Tibial nerve (tissue), 4 donors: ENCODE measurements at places on chromosomes 2 and 18.

DNA sequence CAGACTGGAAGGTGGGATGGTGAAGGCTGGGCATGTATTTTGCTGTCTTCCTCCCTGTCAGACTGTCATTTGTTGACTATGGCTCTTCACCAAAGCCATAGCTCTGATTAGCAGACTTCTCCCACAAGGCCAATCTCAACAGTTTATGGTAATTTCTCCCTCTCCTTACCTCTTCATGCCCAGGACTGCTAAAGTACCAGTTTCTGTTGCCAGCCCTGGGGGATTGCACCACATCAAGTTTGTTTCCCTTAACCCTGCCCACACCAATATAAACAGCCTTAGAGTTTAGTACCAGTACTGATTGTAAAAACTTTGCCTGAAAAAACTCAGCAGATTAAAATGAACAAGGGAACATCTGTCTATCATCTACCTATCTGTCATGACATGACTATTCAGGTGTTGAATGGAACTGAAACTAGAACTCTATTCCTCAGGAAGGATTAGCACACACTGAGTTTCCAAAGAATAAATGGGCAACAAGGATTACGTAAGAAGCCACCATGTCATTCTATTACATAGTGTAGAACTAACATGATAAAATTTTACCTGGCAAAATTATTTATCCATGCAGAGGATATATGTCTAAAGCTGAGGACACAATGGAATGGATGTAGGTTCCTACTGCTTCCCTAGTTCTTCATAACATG is 13.7 kb downstream of the FEZ2 start:
- DNase-seq, result no peak

- no peak for DNase-seq
Measured at GRCh38 chr2:20071397-20072383, 20.3 kb upstream of the LAPTM4A start.

- DNase-seq, result no peak
Measured at GRCh38 chr18:80034852-80035406, 695 bp downstream of the RBFA start.

- no peak for DNase-seq
Measured at GRCh38 chr2:223475901-223476300, 126.3 kb downstream of the SCG2 start.

DNA sequence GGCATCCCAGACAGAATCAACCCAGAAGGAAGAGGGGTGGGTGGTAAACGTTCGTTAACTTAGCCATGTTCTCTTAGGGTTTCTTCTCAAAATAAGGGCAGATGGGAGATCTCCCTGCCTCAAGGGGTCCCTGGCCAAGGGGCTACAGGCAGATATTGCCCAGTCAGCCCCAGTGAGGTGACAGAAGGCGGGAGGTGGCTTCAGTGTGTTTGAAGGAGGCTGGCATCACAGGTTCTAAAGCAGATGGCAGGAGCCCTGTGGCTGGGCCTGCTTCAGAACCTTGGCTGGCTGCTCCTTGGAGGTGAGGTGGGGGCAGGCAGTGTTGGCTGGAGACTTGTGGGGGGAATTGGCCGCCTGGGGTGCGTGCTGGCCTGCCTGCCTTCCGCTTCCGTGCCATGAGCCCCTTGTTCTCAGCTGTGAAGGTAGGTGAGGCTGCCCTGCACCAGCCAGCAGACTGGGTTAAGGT is 23.5 kb downstream of the HPCAL1 start:
- DNase-seq, result no peak

DNA sequence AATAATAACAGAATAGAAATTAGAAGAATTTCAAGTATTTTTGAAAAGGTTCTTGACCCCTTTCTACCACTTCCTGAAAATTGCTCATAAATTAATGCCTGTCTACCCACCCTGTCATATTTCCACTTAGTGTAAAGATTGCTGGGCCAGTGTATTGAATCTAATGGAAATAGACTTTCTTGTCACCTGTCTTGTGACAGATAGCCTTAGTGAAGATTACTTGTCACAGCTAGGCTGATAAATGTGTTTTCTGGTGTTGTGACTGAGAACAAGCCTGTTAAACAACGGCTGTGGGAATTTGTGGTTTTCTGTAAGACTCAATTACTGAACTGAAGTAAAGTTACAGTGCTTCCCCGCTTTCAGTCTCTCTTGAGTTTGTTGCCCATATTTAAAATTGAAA is 37.0 kb downstream of the PIK3C3 start:
- DNase-seq, result no peak

DNA sequence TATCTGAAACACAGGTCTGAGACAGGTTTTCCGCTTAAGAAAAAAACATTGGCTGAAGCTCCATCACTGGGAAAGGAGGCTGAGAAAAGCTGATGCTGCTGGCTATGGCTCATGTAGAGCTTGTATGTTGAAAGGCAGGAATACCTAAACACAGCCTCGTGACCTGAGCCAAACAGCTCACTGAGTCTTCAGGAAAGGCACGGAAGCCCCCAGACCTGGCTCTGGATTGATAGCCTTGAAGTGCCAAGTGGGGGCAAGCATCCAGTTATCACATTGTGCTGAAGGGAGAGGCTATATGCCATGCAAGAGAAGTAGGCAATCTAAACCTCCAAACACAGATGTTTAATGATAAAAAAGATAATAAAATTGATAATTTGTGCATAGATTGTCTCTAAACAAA is 21.9 kb downstream of the CYTIP start:
- DNase-seq, result no peak

DNA sequence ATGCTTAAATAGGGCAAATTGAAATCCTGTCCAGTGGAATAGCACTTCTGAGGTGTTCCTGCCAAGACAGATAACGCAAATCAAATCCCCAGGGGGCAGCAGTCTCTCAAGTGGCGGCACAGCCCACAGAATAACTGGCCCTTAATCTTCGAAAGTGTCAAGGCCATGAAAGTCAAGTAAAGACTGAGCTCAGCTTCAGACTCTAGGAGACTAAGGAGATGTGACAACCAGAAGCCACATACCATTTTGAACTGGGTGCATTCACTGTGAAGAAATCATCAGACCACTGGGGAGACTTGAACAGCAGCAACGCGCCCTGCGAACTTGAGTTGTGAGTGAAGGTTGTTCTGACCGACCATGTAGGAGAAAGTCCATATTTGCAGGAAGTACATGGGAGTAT is 66.0 kb upstream of the ASAP2 start:
- no peak for DNase-seq

GRCh38 chr2:744088-744487 is 66.9 kb upstream of the TMEM18 start:
- DNase-seq, result no peak

DNA sequence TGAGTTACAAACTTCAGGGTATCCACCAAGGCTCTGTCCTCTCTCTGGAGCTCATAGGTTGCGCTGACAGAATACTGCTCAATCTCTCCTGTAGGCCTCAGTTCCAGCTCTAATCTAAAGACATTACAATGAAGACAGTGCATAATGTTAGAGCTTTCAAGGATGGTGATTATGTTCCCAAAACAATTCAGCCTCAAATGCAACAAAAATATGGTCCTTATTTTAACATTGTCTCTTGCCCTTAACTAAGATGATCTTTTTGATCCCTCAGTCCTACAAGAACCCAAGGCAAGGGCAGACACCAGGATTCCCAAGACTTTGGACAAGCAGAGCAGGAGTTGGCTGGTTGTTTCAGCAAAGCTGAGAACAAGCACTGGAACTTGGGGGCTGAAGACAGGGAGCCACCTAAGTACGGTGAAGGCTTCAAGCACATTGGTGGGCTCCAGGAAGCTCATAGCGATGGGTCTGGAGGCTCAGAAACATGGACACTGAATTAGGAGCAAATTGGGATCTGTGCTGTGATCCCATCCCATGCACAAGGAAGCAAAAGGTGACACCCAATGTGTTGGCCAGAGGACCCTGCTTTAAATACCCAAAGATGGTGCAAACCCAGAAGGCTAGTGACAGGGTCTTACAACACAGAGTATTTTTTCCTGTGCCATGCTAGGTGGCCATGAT is 24.7 kb downstream of the APOB start:
- no peak for DNase-seq
